ENCODE measurements at places on chromosomes 4 and X. TPM values are rescaled to one million over a fixed set of nuclear protein-coding genes. Genes with fewer than 3 reads are reported as not detected.

- DNase-seq: no peak
Observed at GRCh38 chr4:22875587-22876257, 183.0 kb downstream of the GBA3 start.

DNA sequence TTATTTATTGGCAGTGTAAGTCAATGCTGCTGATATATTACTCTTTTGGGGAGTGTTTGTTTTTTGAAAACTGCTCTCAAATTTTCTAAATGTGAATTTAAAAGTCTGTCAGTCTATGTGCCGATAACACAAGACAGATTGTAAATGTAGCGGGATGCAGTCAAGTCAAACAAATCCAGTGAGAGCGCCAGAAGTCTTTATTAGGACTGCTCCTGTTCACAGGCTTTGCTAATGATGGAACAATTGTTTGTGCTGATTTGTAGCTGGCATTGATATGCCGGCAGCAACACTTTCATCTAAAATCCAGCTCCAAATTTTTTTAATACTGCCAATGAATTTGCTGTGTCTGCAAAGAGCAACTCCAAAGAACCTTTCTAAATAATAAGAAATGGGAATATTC, 78.7 kb upstream of the TET2 start:
- no peak for DNase-seq

DNA sequence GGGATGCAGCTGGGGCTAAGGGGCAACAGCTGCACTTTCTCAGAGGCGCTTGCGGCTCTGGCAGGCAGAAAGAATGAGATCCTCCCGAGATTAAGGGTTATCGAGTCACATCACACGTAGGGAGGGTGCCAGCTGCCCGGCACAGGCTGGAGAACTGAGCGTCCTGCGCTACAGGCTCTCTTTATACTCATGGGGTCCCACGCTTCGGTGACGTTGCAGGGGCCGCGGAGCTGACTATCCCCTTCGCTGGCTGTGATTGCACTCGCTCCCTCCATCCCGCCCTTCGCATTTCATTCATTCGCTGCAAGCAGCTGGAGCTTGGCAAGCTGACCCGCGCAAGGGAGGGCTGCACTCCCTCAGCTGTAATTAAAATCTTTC, at the start of gene TACR3:
TACR3 (minus strand) TSS at position 156 of the 378 bp plus-strand sequence. CDS start 310 bp downstream, outside the sequence.
- no peak for DNase-seq

MAGEB17 gene
- not detected for total RNA-seq

GRCh38 chrX:69503782-69504625, at the start of gene NALF2:
Gene NALF2 (plus strand): TSS chrX:69504326. CDS start chrX:69505283, 957 bp downstream.
- DNase-seq: no peak

NAP1L3 gene
- total RNA-seq: 0.20 TPM

LUZP4 gene
- total RNA-seq: not detected

CABS1 gene
- not detected for total RNA-seq

DNA sequence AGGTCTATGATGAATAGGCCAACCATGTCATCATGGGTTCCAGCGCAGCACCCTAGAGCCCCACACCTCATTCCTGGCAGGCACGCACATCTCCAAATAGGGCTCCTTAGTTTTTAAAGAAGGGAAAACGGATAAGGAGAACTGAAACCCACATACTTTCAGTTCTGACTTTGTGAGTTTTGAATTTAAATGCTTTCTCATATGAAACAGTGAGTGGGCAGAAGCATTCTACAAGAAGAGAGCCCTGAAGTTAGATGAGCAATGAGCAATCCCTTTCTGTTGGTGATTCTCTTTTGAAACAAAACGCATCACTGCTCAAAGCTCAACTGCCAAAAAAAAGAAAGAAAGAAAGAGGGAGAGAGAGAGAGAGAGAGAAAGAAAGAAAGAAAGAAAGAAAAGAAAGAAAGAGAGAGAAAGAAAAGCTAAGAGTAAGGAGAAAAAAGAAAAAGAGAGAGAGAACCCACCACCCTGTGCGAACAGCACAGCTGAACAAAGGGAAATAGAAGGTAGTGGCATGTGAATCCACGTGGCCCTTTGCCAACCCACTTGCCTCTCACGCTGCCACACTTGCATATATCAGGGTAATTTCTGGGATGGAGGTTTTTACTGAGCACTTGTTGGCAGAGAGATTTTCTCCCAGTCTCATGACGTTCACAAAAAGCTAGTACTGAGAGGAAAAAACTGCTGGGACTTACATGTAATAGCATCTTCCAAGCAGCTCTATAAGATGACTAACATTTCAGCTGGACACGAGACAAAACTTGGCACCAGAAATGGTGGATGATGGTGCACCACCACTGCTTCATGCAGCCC, 31.0 kb downstream of the TMSB4X start:
- DNase-seq: no peak

SPANXN4 gene
- not detected for total RNA-seq

- no peak for DNase-seq
Observed at GRCh38 chr4:154478128-154478527, 13.5 kb downstream of the DCHS2 start.

NAA15 gene
- 66.5 TPM for total RNA-seq

- no peak for DNase-seq
Observed at GRCh38 chrX:149691794-149692193, 20.1 kb upstream of the MAGEA11 start.

GRCh38 chr4:156473151-156473550, 498.4 kb downstream of the PDGFC start:
- no peak for DNase-seq

GRCh38 chr4:97627750-97628149, 515.5 kb downstream of the STPG2 start:
- no peak for DNase-seq

DNA sequence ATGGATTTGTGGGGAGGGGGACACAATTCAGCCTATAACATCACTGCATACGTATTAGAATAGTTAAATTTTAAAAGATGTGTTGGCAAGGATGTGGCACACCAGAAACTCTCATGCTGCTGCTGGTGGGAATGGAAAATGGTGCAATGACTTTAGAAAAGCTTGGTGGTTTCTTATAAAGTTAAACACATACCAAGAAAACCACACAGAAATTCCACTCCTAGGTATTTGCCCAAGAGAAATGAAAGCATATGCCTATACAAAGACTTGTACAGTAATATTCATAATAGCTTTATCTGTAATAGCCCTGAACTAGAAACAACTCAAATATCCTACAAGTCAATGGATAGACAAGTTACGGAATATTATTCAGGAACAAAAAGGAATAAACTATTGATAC, 71.3 kb upstream of the PDHA1 start:
- DNase-seq: no peak

- no peak for DNase-seq
Observed at GRCh38 chr4:24729119-24729730, 66.1 kb upstream of the SOD3 start.

DNA sequence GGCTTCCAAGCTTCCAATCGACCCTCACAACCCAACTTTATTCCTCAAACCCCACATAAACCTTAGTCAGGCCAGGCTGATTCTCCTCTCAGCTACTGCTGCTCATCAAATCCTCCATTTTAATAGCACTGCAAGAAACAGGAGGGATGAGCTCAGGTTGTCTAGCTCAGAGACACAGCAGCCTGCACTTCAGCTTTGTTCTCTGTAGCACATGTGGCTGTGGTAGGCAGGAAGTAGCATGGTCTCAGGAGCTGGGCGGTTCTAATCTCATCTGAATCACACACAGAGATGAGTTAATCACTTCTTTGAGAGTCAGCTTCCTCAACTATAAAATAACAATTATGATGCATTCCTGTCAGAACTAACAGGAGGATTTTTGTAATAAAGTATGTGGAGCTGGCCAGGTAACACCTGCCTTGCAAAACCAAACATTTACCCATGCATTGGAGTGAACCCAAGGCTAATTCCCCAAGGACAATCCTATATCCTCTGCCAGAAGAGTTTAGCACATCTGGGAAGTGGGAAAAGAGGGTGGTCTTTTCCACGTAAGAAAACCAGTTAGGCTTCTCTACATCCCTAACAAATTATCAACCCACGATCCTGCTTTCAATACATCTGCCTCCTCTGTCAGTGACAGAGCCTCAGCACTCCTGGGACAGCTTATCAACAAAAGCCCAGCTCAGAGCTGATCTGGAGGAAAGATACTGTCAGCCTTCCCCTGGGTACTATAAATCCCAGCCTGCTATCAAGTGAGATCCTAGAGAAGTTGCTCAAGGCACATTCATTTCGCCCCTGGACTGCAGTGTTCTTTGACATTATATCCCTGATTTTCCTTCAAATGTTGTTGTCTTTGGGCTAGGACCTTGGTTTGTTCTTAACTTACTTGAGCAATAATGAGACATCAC, 32.8 kb downstream of the ELOVL6 start:
- no peak for DNase-seq

DNA sequence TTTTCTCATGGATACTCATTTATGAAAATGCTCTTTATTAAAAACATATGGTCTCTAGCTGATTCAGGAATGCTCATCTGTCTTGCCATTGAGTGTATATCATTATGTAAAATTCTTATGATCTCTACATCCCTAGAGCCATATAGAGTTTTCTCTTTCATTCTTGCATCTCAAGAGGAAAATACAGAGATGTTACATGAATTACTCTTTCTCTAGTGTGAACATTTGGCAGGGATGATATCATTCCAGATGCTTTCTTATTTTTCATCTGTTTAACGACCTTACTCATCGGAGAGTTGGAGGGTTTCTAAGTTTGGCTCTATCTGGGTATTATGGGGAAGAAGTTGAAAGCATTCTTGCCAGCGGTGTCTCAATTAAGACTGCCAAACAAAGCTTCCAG, 202.9 kb upstream of the SLC7A11 start:
- DNase-seq: no peak

DNA sequence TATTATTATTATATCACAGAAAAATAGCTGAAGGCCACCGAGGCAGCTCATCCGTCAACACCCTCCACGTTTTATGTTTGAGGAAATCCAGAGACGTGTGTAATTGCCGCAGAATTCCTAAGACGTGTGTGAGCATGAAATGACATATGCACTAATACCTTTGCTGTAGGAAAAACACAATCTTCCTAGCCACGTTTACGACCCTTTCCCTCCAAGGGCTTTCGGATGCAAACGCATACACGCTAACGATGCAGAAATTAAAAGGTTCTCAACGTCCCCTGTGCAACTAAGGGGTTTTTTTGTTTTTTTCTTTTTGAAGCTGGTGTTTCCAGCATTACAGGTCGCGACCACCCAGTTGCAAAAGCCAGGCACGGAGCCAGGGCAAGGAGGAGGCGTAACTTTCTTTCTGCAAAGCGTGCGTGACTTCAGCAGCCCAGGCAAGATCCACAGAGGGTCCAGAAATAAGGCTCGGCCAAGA, 33.8 kb downstream of the CRLF2 start:
- no peak for DNase-seq

DNA sequence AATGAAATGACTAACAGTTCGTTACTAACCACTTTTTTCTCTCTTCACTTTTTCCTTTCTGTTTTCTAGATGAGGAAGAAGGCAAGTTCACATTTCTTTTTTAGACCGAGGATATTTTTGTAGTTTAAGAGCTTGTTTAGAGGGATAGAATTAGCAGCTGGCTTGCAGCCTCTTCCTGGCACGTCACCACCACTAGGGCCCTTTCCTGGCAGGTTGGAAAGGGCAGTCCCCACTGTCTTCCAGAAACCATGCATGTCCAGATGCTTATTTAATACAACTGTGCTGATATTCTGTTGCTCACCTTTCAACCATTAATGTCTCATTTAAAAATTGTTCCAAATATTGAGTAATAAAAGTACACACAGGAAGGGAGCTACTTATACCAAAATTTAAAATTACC, 209.5 kb upstream of the PACRGL start:
- no peak for DNase-seq

GRCh38 chr4:138910914-138911336, 104.7 kb upstream of the NOCT start:
- no peak for DNase-seq

DNA sequence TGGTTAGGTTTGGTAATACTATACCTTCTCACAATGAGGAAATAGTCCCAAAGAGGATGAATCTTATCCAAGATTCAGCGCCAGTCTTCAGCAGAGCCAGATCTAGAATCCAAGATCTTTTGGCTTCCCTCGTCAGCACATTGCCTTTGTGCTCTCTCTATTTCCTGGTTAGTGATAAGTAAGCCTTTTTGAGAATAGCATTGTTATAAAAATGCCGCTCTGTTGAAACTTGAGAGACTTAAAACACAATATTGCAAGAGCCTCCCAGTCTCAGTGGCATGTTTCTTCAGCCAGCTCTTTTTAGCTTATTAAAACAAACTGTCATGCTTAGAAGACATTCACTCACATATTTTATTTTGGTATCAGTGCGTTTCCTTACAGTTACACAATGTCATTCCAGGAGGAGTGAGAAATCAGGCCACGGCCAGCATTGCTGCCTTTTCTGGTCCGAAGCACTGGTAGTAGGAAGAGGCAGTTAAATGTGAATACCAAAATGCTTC, 141.4 kb downstream of the KLHL8 start:
- no peak for DNase-seq

ADH7 gene
- not detected for total RNA-seq

GRCh38 chr4:164606478-164606877, 147.5 kb upstream of the SMIM31 start:
- DNase-seq: no peak

- no peak for DNase-seq
Observed at GRCh38 chr4:151712777-151713176, 48.0 kb downstream of the GATB start.

GRCh38 chrX:95063554-95063953, 1389.5 kb downstream of the FAM133A start:
- DNase-seq: no peak

JCHAIN gene
- total RNA-seq: 47.0 TPM

- no peak for DNase-seq
Observed at GRCh38 chr4:80814266-80814665, 216.2 kb upstream of the BMP3 start.

APOOL gene
- 14.6 TPM for total RNA-seq

GRCh38 chrX:96715481-96715880, 30.8 kb downstream of the DIAPH2 start:
- no peak for DNase-seq

DNA sequence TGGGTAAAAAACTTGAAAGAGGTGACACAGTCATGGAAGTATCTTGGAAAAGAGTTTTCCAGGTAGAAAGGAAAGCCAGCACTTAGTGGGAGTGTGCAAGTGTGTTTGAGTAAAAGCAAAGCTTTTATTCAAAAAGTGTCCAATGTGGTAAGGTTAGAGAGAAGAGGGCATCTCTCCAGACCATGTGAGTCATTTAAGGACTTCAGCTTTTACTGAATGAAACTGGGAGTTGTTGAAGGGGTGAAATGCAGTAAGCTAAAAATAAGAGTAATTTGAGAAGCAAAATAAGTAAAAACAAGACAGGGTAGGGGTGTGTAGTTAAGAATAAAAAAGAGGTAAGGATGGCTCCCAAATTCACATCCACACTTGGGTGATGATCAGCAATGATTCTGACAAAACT, 238.9 kb downstream of the SLC7A11 start:
- no peak for DNase-seq

CXorf49 gene
- not detected for total RNA-seq

- no peak for DNase-seq
Observed at GRCh38 chr4:151403656-151404055, 5.3 kb upstream of the FHIP1A start.

GRCh38 chr4:109729117-109729717, 653 bp downstream of the PLA2G12A start:
- no peak for DNase-seq

DNA sequence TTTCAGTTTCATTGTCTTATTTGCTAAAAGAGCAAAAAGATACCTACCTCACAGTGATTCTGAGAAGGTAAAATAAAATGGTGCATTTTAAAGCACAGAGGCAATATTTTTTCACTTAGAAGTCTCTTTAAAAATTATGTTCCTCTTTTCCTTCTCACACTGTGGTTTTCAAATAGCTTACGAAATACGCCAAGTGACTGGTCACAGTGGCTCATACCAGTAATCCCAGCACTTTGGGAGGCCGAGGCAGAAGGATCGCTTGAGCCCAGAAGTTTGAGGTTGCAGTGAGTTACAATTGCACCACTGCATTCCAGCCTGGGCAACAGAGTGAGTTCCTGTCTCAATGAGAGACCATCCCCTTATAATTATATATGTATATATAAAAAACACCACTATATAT, 372.6 kb downstream of the FBXO8 start:
- no peak for DNase-seq

DBET gene
- total RNA-seq: not detected
